GM23248 (cell line): ENCODE measurements at places on chromosomes 6 and 20. TPM values are rescaled to one million over a fixed set of nuclear protein-coding genes. Genes with fewer than 3 reads are reported as not detected.

DNA sequence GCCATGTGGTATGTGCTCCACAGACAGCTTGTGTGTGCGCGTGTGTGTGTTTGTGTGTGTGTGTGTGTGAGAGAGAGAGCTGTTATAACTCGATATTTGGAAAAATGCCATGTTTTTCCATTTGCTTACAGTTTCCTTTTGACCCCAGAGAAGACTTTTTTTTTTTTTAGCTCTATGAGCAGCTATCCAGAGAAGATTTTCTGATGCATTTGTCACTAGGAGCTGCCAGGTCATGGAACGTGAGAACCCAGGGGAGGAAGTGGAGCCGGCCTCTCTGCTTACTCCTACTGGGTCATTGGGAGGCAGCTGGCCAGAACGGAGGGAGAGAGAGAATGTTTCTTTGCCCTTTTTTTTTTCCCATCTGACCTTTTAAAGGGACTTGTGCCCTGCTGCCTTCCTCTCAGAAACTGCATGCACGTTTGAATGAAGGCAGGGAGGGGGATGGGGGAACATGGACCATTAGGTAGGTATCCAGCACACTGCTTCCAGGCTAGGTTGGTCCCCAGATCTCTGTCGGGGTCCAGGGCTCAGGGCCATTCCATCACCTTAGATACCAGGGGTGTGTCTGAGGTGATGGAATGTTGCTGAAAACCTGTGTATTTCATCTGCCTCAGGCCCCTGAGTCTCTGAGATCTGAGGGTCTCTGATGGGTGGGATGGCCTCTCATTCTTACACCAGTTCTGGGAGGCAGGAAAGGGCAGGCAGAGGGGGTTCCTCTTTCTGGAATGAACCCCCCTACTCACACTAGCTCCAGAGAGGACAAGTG lies 11.2 kb upstream of the MRPS18A start:
- no peak overlapping the region for H3K27ac ChIP-seq
- peak; percentile 55 for DNase-seq
- no peaks in the 10 kb centered on the region for H3K36me3 ChIP-seq
- no peak overlapping the region for H3K4me3 ChIP-seq
- H3K4me1 ChIP-seq: peaks cover 16% of the 10 kb centered on the region

GRCh38 chr20:46423882-46424482 lies 17.6 kb upstream of the ELMO2 start:
- peak; percentile 46 for DNase-seq
- no peak overlapping the region for H3K4me3 ChIP-seq
- no peaks in the 10 kb centered on the region for H3K36me3 ChIP-seq

GRCh38 chr6:152130441-152130840 lies 323.0 kb downstream of the ESR1 start:
- peak overlapping the region; percentile 56 for H3K4me3 ChIP-seq
- DNase-seq: peak; percentile 70
- peaks cover 23% of the 10 kb centered on the region for H3K4me1 ChIP-seq
- peaks cover 48% of the 10 kb centered on the region for H3K36me3 ChIP-seq

DNA sequence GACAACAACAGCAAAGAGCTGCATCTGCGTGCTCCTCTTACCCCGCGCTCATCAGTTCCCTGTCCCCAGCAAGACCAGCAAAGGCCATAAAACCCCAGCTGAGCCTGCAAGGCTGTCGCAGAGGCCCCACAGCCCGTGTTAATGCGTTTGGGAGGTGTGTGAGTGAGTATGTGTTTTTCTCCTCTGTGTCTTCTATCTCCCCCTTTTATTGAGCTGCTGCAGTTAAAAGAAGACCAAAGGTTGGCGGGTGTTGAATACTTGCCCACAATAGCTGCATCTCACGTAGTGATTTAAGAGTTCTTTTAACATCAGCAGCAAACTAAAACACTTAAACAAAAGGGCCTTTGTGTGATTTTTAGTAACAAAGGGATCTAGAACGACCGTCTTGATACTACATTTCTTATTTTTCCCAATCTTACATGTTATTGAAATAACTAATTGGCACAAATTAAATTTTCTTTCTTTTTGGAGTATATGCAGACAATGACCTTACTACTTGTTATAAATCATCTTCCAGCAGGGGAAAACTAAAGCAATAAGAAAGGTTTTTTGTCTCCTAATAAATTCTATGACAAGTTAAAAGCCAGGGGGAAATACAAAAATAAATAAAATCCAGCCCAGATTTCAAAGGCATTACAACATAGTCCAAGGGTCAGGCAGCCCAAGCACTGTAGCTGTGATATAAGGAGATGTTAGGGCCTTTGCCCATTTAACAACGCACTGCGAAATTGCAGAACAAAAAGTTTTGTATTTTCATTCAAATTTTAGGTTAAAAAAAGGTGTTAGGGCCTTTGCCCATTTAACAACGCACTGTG lies 27.2 kb upstream of the CNKSR3 start:
- 0 out of 2 replicates have a peak, but pooled peaks cover 2% of the 10 kb centered on the region for H3K27me3 ChIP-seq
- no peak overlapping the region for H3K4me3 ChIP-seq
- DNase-seq: no peak
- no peaks in the 10 kb centered on the region for H3K4me1 ChIP-seq

DNA sequence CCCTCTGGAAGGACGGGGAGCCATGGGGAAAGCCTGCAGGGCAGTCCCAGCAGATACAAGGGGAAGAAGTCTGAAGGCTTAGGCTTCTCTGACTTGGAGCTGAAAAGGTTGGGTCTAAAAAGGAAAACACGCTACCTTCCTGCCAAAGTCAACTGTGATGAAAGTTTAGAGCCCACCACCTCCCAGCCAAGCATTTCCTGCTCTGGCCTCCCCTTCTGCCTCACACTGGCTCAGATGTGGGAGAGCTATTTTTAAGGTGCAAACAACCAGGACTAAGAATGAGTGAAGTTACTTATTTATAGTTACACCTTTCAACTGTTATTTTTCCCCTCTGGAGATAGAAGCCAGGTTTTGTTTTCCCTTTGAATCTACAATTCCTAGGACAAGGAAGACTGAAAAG lies 21.2 kb downstream of the NEDD9 start:
- H3K4me1 ChIP-seq: peaks cover 60% of the 10 kb centered on the region
- no peaks in the 10 kb centered on the region for H3K27me3 ChIP-seq
- DNase-seq: no peak
- no peak overlapping the region for H3K4me3 ChIP-seq
- no peaks in the 10 kb centered on the region for H3K36me3 ChIP-seq
- no peak overlapping the region for H3K27ac ChIP-seq

GRCh38 chr6:157521362-157522335 lies 140.7 kb downstream of the ZDHHC14 start:
- no peaks in the 10 kb centered on the region for H3K27me3 ChIP-seq
- H3K4me1 ChIP-seq: no peaks in the 10 kb centered on the region
- peak; percentile 5 for DNase-seq
- no peak overlapping the region for H3K4me3 ChIP-seq

DNA sequence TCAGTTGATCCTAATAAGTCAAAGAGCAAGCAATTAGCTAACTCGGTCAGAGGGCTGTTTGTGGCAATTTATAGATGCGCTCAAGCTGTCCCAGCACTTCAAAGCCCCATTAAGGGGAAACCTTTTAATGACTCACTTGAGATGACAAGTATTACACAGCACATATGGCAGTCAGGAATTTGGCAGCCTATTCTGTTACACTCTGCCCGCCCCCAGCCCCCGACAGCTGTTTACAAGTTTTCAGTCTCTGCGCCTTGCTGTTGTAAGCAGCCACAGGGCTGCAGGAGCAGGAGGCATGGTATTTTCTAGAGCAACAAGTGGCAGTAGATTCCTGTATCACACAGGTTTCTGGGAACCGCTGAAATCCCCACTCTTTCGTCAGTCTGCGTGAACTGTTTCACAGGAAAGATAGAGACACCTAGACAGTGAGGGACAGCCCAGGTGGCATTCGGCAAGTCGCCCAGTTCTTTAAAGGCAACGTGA lies 263.0 kb downstream of the FOXC1 start:
- H3K36me3 ChIP-seq: no peaks in the 10 kb centered on the region
- no peaks in the 10 kb centered on the region for H3K27me3 ChIP-seq
- peaks cover 9% of the 10 kb centered on the region; the same call in 1 of the 2 replicates for H3K4me1 ChIP-seq
- DNase-seq: peak; percentile 61
- no peak overlapping the region for H3K4me3 ChIP-seq

DNA sequence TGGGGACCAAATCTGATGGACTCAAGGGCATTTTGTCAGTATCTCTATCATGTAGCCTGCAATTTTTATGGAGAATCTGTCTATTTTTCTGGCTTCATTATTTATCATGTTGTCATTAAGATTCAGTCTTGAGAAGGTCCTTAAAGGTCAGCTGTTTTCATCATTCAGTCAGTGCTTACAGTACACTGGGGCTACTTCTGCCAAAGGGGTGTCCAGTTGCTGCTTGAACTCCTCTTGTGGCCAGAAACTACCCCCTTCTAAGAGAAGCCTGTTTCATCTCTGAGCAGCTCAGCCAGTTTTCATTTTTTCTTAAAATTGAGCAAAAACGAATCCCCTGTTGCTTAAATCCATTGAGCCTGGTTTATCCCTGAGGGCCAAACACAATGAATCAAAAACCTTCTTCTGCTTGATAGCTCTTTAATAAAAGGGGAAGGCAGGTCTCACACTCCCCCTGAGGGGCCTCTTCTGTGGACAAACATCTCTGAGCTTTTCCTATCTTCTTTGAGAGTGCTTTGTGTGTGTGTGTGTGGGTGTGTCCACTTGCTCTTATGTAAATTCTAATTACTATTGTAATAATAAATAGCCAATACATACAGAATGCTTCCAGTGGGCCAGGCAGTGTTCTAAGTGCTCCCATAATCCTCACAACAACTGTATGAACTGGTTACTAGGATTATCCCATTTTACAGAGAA lies 172.2 kb downstream of the PLCB1 start:
- DNase-seq: no peak
- H3K36me3 ChIP-seq: no peaks in the 10 kb centered on the region
- H3K27me3 ChIP-seq: no peaks in the 10 kb centered on the region
- H3K4me1 ChIP-seq: no peaks in the 10 kb centered on the region
- no peak overlapping the region for H3K27ac ChIP-seq

GRCh38 chr6:74931558-74931957 lies 274.3 kb downstream of the COL12A1 start:
- no peak overlapping the region for H3K4me3 ChIP-seq
- H3K27me3 ChIP-seq: no peaks in the 10 kb centered on the region
- H3K4me1 ChIP-seq: peaks cover 45% of the 10 kb centered on the region
- peak overlapping the region; percentile 33 for H3K27ac ChIP-seq

DNA sequence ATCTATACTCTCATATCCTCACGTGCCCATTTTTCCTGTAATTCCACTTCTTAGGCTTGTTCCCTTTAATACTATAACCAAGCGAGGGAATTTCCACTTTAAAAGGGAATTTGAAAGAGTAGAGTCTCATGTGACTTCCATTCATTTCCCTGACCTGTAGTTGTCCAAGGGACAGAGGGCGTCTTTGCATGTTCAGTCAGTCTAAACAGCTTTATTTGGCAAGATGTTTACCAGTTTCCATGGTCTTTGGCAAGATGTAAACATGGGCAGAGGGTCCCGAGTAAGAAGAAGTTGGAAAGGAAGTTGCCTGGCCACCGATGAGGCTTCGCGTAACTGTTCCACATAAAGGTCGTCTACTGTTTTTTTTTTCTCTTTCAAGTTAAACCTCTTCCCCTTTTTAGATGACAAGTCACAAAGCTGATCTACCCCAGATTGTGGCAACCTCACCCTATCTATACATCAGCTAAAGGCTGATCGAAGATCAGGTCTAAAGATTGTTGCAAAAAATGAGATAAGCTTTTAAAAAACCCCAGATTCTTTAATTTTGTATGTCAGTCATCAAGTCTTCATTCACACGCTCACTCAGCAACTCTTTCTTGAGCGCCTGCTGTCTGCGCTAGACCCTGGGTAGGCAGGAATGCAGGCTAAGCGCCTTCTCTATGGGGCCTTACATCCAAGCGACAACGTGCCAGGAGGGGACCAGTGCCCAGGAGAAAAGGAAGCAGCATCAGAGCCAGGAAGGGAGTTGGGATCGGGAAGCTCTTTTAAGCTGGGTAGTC lies 31.7 kb upstream of the CCR6 start:
- H3K36me3 ChIP-seq: no peaks in the 10 kb centered on the region
- no peaks in the 10 kb centered on the region for H3K4me1 ChIP-seq
- no peak overlapping the region for H3K4me3 ChIP-seq

GRCh38 chr6:75196081-75196687 lies 9.7 kb downstream of the COL12A1 start:
- H3K4me3 ChIP-seq: no peak overlapping the region
- H3K27ac ChIP-seq: peak overlapping the region; percentile 60
- peaks cover 48% of the 10 kb centered on the region for H3K4me1 ChIP-seq

GRCh38 chr6:113219783-113220182 lies 637.4 kb upstream of the MARCKS start:
- H3K27ac ChIP-seq: no peak overlapping the region
- no peaks in the 10 kb centered on the region for H3K36me3 ChIP-seq
- H3K27me3 ChIP-seq: no peaks in the 10 kb centered on the region
- no peak overlapping the region for H3K4me3 ChIP-seq

- peaks cover 62% of the 10 kb centered on the region for H3K4me1 ChIP-seq
- H3K27ac ChIP-seq: peak overlapping the region; percentile 60; the same call in 1 of the 2 replicates
- no peak overlapping the region for H3K4me3 ChIP-seq
These were observed 492.0 kb upstream of the MARCKS start for GRCh38 chr6:113365191-113365590.

DNA sequence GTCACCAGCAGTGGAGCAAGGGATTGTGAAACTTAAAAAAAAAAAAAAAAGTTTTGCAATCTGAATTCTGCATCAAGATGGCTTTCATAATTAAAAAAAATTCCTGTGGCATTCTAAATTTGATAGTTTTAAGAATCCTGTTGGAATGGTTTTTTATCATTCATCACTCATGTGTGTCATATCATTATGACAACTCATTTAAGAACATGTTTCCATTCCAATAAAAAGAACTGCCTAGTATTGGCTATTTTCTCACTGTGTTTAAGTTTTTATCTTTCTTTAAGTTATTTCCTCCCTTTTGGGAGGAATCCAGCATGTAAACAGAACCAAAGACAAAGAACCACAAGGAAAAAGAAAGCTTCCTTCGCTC lies 26.2 kb upstream of the RHAG start:
- H3K4me1 ChIP-seq: no peaks in the 10 kb centered on the region
- no peak overlapping the region for H3K27ac ChIP-seq
- no peak overlapping the region for H3K4me3 ChIP-seq
- DNase-seq: no peak

GRCh38 chr20:38085026-38085425 lies 51.5 kb downstream of the RPRD1B start:
- H3K27ac ChIP-seq: no peak overlapping the region
- no peak for DNase-seq
- no peak overlapping the region for H3K4me3 ChIP-seq

DNA sequence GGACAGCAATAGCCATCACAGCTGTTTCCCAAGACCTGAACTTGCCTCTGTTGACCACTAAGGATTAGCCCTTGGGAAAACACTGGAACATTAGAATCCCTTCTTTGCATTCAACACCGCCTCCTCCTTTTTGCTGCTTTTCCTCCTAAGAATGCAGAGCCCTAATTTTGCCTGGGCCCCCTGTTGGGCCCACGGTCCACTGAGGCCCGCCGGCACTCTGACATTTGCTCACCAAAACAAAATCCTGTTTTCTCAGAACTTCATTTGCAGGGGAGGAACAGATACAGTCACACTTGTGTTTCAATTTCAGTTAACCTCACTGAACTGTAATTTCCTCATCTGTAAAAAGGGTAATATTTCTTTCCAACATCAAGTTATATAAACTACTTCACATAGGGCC lies 116.0 kb upstream of the JARID2 start:
- no peaks in the 10 kb centered on the region for H3K27me3 ChIP-seq
- no peak overlapping the region for H3K4me3 ChIP-seq
- no peaks in the 10 kb centered on the region for H3K36me3 ChIP-seq
- no peak for DNase-seq
- no peak overlapping the region for H3K27ac ChIP-seq

Gene SLC35D3
- not detected in 2 replicates for total RNA-seq

Gene PCSK2
- total RNA-seq: not detected in 2 replicates

Gene DNAH8
- total RNA-seq: not detected in 2 replicates

Gene ARMH2
- not detected in 2 replicates for total RNA-seq

Gene CSTF1
- 56.7 and 69.3 TPM in 2 replicates for total RNA-seq

Gene SLC17A1
- total RNA-seq: not detected in 2 replicates

Gene DEFB119
- not detected in 2 replicates for total RNA-seq

Gene C6orf58
- not detected in 2 replicates for total RNA-seq
